ENCODE measurements at places on chromosomes 7 and 10. TPM values are rescaled to one million over a fixed set of nuclear protein-coding genes. Genes with fewer than 3 reads are reported as not detected.

Gene TMEM229A
- 0.14 TPM for polyA plus RNA-seq

DNA sequence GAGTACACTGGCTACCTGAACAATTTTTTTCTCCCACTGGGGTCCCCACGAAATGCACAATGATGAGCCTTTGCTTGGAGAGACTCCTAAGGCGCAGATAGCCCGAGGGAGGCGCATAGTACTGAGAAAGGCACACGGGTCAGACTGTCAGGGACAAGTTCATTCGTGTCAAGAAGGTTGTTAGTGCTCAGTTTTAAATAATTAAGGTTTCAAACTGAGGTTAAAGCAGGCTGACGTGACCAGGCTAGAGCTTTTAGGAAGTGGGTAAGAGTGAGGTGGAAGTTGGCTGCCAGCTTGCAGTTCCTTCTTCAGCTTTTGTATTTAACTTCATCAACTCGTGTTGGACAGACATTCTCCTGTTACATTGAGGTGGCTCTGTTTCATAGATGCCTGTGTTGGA, 31.6 kb downstream of the RBM33 start:
- DNase-seq = no peak

- DNase-seq = no peak
Measured at GRCh38 chr10:91316486-91316885, 93.7 kb upstream of the HECTD2 start.

DNA sequence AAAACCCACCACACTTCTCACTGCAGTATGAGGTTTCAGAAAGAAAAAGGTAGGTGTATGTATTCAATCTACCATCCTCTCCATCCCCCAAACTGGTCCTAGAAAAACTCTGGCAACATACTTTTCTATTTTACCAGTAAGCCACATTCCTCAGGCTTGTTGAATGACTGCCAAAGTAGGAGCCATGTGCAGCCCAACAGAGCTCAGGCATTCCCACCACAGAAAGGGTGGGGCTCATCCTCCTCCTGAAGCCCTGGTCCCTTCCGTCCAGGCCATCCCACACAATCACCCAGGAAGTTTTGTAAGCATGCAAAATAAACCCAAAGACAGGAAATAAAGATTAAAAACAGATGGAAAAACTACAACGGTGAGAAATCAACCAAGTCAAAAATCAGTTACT, 57.2 kb downstream of the MAD1L1 start:
- DNase-seq = no peak

Gene SFRP4
- polyA plus RNA-seq = 2.6 TPM

GRCh38 chr10:132489053-132489703, 48.4 kb upstream of the INPP5A start:
- no peak for DNase-seq

GRCh38 chr7:22577470-22578001, 77.5 kb upstream of the STEAP1B start:
- DNase-seq = no peak

Gene UPK3BL2
- polyA plus RNA-seq = 26.8 TPM

Gene MRLN
- 0.55 TPM for polyA plus RNA-seq

GRCh38 chr10:118151461-118151860, 104.7 kb upstream of the RAB11FIP2 start:
- no peak for DNase-seq

Gene HELLS
- polyA plus RNA-seq = 50.6 TPM

All from left renal cortex interstitium (tissue), 4 donors.